ENCODE measurements at places on chromosomes 11 and 22.

DNA sequence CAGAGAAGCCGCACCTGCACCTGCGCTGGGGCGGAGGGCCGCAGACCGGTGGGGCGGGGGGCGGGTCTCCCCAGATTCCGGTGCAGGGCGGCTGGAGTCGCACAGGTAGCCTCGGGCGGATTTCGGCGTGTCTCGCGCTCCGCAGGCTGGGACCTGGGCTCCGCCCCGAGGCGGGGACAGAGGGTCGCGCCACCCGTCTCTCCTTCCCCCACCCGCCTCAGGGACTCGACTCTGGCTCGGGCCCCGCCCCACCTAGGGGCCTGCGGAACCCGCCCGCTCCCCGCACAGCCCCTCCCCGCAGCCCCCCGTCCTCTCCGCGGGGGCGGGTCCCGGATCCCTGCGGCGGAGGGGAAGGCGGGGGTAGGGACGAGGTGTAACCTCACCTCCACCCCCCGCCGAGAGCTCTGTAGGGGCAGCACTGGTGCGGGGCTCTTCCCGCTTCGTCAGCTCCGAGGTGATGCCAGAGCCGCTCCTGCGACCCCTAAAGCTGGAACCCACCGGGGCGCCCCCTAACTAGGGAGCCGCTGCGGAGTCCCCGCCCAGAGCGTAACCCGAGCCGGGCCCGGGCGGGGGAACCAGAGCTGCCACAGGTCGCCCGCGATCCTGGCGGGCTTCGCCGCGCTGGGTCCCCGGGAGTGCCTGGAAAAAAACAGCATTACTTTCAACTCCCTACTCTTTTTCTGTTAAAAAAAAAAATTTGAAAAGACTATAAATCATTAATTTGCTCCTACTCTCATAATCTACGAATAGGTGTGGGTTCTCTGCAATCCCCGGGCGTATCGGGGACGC, at the start of gene SLC29A2:
Gene SLC29A2 (minus strand): TSS at position 134 of the 789 bp plus-strand sequence. CDS start 169 bp downstream, outside the sequence.
- DNase-seq, result peak; percentile 95

DNA sequence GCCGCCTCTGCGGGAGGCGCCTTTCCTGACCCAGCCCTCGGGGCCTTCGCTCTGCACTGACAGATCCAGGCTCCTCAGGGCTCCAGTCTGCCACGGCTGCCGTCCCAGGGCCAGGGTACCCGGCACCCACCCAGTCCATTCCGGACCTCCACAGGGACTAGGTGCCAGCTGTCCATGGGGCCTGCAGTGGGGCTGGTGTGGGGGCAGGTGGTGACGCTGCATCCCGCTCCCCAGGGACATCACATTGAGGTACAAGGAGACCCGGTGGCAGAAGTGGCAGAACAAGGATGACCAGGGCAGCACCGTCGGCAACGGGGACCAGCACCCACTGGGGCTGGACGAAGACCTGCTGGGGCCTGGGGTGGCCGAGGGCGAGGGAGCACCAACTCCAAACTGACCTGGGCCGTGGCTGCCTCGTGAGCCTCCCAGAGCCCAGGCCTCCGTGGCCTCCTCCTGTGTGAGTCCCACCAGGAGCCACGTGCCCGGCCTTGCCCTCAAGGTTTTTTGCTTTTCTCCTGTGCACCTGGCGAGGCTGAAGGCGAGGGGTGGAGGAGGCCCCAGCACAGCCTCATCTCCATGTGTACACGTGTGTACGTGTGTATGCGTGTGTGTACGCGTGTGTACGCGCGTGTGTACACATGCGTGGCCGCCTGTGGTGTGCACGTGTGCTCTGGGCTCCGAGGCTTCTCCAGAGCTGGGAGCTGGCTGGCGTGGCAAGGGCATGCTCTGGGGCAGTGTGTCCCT, 16.7 kb downstream of the RNH1 start:
- DNase-seq, result no peak

DNA sequence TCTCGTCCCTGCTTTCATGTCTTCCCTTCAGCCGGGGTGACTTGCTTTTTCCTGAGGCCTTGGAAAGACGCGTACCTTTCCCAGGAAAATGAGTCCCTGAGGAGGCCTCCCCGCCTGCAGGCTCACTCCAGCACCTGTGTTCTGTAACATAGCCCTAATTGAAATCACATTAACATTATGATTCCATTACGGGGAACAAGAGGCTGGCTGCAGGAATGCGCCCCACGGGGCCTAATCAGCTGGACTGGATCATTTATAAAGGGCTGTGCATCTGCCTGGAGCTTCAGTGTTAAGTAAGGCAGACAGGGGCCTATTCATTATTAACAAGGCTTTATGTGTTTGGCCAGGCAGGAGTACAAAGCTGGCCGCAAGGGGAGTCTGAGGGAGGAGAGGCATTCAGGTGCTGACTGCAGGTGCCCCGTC, 41.9 kb upstream of the TSPAN18 start:
- no peak for DNase-seq

GRCh38 chr11:81420668-81421250, 1312.9 kb downstream of the FAM181B start:
- DNase-seq, result no peak

DNA sequence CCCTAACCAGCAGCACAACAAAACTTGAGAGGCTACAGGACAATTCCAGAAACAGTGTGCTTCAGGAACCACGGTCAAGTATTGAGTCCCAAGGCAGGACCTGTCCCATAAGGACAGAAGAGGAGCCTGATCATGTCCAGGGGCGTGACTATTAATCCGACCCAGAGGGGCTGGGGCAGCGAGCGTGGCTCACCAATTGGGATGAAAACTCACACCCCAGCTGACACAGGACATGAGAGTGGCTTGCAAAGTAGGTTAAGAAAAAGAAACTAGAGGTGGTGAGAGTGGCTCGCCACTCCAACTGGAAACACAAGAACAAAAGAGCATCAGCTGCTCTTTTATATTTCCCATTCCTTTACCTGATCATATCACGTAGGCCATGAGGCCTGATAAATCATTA, 16.0 kb upstream of the FEZ1 start:
- no peak for DNase-seq

DNA sequence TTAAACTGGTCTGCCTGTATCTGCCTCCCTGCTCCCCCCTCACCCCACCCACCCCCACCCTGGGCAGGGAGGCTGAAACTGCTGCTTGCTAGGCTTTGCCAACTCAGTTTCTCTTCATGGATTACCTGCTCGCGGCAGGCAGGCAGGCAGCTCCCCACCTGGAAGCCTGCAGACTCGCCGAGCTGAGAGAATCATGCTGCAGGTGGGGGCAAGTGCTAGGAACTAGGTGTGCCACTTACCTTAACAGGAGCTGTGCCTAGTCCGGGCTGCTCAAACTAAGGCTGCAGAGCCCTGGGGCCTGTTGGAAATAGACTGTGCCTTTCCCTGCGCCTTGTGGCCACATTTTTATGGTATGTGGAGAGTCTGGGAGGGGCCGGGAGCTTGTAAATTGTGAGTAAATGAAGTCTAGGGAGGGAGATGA, 30.3 kb downstream of the MARK2 start:
- no peak for DNase-seq

- DNase-seq, result no peak
These were observed 91.7 kb downstream of the PDE2A start for GRCh38 chr11:72582206-72583176.

- DNase-seq, result no peak
These were observed 42.0 kb upstream of the TLCD5 start for GRCh38 chr11:120283124-120283523.

- DNase-seq, result no peak
These were observed 154.1 kb downstream of the MYO18B start for GRCh38 chr22:25896098-25896497.

DNA sequence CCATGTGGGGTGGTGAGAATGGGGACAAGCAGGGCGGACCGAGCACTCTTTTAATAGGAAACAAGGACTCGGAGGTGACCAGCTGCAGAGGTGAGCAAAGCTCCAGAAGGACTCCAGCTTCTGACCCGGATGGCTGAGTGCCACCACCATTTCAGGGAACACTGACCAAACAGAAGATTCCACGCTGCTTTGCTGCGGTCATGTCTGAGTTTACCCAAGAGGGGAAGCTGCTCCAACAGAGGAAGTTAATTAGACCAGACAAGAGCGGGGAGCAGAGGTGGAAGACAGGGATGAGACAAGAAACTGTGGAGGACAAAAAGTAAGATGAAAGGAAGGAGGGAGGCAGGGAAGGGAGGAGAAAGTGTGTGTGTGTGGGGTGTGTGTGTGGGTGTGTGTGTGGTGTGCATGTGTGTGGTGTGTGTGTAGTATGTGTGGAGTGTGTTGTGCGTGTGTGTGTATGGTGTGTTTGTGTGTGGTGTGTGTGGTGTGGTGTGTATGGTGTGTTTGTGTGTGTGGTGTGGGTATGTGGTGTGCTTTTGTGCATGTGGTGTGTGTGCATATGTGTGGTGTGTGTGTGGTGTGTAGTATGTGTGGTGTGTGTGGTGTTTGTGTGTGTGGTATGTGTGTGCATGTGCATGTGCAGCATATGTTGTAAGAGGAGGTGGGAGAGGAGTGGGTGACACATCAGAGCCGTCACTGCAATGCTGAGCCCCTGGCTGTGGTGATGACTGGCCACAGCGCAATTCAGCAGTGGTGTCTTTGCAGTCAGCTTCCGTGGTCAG, 82.2 kb upstream of the AKIP1 start:
- no peak for DNase-seq

- no peak for DNase-seq
These were observed 15.3 kb upstream of the TPP1 start for GRCh38 chr11:6634534-6634933.

DNA sequence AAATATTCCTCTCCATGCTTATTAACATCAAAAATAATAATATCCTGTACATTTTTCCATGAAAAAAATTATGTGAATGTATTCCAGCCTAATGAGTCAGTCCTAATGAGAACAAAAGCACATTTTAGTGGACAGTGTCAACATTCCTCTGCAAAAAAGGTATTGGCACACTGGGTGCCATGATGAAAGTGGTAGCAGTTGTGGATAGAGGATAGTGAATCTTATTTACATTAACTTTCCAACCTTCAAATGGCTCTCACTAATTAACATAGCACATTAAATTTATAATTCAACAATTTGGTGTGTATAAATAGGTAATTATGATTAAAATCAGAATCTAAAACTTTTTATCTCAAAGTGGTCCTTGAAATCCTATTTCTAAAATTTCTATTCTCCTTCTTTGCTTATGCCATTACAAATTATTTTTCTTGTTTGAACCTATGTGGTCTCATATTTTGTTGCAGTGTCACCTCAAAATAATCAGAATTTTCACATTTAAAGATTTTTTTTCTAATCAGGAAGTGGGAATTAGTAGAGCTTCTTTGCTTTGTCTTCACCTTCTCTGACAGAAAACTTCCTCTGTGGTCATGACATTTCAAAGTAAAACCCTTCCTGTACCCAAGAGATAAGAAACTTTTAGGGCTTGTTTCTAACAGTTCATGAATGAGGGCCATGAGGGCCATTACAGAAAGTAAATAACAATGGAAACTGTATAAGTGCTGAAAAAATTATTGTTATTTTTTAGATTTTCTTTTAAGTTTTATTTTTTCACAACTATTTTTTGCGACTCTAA, 18.7 kb downstream of the SOX6 start:
- DNase-seq, result no peak

GRCh38 chr11:87076874-87077429, 39.2 kb downstream of the TMEM135 start:
- no peak for DNase-seq

Measured in NCI-H774 (cell line).